ENCODE measurements at places on chromosomes 2 and 18.
A peak's percentile ranks its signal among the peaks of the same experiment; 100 is the strongest.

DNA sequence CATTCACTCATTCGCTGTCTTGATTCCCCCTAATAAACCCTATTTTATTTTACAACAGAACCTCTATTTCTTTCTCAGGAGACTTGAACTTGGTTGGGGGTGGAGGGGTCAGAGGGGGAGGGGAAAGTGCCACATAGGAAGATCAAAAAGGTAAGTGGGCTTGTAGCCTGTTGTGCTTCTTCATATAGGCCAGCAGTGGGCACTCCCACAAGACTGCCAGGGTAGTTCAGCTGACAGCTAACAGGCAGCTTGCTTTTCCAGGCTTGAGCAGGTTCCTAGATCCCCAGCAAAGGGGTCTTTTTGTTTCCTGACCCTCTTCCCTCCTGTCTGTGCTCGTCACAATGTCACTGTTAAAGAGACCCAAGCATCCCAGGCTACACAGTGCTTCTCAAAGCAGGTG is 829 bp upstream of the KIAA2012 start:
- peak; percentile 58 for DNase-seq

- no peak for DNase-seq
These were observed 66.8 kb downstream of the MREG start for GRCh38 chr2:215946586-215946985.

DNA sequence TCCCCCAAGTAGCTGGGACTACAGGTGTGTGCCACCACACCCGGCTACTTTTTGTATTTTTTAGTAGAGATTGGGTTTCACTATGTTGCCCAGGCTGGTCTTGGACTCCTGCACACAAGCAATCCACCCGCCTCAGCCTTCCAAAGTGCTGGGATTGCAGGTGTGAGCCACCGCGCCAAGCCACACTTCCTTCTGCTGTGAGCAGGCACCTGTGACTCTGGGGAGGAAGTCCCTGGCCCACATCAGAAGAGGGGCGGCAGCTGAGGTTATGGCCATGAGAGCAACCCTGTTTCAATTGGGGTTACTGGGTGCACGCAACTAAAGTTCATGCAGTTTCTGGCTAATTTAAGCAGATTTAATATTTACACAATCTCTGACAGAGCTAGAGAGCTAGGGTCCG is 91.0 kb downstream of the PLB1 start:
- DNase-seq, result no peak

DNA sequence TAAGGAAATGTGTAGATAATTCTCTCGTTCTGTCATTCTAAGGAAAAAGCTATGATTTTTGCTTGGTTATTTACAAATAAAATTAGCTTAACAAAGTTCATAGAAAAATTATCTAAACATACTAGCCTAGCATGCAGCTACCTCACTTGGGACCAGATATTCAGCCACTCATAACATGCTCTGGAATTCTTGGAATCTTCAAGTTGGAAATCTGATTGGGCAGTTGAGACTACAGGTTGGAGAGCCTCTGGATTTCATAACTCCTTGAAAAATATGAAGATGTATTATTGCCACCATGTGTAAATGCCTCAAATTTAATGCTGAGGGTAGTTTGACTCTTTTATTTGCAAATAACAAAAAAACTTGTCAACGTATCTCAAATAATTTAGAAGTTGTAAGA is 132.2 kb upstream of the GULP1 start:
- DNase-seq, result no peak

DNA sequence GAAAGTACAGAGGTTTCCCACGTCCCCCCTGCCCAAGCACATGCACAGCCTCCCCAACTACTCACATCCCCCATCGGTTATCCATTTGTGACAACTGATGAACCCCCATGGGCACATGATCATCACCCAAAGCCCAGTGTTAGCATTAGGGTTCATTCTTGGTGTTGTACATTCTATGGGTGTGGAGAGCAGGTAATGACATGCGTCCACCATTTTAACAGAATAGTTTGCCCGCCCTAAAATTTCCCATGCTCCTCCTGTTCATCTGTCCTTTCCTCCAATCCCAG is 74.3 kb downstream of the LONRF2 start:
- no peak for DNase-seq

DNA sequence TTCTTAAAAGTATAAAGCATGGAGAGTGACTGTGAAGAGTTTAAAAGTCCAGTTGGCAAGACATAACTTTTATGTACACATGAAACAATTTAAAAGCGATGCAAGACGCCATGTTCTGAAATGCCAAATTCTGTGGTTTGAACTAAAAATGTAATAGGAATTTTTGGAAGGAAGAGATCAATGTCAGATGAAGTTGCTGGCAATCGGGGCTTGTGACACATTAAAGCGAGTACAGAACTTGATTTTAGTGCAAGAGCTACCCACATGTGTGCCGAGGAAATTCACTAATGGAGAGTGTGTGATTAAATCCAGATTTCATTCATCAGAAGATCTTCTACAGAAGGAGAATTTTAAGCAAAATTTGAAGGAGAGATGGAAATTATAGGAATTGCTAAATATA is 220.2 kb upstream of the CCDC68 start:
- DNase-seq, result no peak

DNA sequence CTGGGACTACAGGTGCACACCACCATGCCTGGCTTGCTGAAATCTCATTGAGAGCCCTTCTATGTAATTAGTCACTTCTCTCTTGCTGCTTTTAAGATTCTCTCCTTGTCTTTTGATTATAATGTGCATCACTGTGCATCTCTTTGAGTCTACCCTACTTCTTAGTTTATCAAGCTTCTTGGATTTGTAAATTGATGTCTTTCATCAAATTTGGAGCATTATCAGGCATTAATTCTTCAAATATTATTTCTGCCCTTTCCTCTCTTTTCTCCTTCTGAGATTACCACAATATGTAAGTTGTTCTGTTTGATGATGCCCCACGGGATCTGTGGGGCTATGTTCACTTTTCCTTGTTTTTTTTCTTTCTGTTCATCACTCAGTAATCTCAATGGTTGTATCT is 9.0 kb upstream of the MARCO start:
- DNase-seq, result no peak

DNA sequence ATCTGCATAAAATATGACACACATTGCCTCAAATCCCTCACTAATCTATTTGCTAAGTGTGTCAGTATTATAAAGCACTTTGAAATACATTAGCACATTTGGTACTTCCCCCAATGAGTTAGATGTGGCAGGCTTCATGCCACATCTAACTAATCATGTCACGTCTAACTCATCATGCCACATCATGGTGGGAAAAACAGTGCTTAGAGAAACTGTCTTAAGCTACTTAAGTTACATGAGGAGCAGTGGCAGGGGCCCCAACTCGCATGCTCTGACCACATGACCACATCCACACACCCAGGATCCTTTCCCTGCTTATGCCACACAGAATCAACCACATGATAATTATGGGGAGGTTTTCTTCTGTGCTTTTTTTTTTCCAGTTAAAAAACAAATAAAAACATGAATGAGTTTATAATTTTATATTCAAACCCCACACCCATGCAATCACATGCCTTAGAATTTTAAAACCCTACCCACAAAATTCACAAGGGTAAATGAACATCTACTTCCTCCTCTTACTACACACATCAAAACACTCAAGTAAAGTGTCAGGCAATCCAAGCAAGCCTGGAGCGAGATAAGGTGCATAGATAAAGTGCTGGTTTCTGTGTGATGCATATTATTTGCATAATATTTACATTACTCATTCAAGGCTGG is 1.6 kb downstream of the ABCA12 start:
- peak; percentile 63 for DNase-seq

GRCh38 chr2:140639628-140640027 is 1491.2 kb downstream of the LRP1B start:
- DNase-seq, result no peak

Data from NCI-H82 (cell line).